ENCODE measurements at places on chromosomes 6 and 20. TPM values are rescaled to one million over a fixed set of nuclear protein-coding genes. Genes with fewer than 3 reads are reported as not detected.

Gene LHFPL5
- total RNA-seq: not detected

Gene VGLL2
- total RNA-seq: not detected

Gene SNPH
- 7.1 TPM for total RNA-seq

Gene ZNF512B
- 10.8 TPM for total RNA-seq

Gene C20orf202
- total RNA-seq: not detected

Gene MYH7B
- total RNA-seq: 0.04 TPM

Gene FOXP4
- 30.3 TPM for total RNA-seq

- DNase-seq: no peak
Measured at GRCh38 chr20:37490663-37491350, 30.2 kb upstream of the NNAT start.

- no peak for DNase-seq
Measured at GRCh38 chr20:17710379-17711266, 10.9 kb downstream of the BANF2 start.

DNA sequence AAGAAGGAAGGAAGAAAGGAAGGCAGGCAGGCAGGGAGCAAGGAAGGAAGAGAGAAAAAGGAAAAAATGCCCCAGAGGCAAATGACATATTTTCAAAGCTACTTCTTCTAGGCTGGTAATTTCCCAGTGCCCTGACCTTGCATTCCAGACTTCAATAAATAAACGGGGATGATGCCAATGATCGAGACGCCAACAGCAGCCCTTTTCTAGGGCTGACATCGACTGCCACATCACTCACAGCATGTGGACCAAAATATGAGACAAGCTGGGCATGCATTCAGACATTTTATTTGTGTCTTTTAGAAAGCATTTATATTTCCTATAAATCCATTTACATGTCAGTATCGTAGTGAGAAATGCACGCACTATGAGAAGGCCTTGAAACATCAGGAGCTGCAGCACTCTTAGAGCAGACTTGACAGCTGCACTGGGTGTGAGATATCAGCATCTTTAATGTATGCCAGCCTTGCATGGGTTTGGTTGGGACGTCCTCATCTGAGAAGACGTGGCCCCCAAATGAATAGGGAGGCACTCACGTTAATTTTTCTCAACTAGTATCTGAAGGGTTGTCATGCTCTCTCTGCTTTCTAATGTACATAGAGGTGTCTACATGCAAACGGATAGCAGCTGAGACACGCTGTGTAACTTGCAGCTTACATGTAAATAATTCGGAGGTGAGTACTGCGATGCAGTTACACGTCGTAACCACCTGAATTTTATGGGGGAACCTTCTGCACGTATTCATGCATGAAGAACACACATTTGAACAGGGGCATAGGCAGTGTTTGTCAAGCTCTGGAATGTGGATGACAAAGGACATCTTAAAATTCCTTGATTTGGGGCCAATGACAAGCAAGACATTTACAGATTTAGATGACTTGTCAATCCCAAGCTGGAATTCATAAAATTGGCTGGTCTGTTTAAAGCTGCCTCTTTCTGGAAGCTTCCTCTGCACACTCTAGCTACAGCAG lies 149.1 kb upstream of the AGPAT4 start:
- DNase-seq: no peak

DNA sequence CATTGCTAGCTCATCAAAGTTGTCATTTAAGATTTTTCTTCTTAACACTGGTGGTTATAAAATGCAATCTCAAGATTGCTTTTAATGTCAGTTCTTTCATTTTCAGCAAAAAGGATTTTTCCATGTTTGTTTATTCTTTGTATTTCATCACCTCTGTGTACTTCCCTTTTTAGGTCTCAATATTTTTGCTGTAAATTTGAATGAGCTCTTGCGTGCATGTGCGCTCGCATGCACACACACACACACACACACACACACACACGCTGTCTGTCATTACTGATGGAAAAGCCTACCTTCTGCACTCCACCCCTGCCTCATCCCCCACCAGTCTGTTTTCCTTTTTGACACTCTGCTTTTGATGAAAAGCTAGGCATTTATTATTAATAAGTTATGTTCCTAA lies 85.3 kb upstream of the FYN start:
- DNase-seq: no peak

GRCh38 chr6:106249658-106250057 lies 75.9 kb downstream of the ATG5 start:
- DNase-seq: no peak

DNA sequence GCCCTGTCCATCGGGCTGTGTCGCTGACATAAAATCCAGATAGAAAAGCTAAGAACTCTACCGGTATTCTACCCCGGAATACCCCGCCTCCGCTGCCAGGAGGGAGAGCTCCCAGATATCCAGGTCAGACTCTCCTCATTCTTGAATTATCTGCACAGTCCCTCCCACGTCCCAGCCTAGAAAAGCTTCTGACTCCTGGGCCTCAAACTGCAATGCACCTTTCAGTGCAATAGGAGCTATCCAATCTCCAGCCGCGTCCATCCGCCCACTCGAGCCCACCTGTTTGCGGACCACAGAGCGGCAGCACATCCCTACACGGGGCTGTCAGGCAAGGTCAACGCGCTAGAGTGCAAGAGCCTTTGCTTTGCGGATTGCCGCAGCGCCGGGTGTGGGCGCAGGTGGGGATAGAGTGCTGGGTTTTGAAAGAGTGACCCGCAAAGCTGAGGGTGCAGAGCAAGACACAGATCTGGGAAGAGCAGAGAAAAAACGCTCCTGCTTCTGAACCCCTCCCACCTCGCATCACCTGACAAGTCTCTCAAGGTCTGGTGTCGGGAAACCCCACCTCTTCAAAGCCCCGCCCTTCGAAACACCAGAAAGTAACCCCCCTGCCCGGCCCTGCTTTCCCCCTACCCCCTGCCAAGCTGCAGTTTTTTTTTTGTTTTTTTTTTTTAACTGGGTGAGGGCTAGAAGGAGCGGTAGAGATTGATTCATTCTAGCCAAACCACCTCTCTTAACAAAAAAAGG lies 1.3 kb downstream of the TAPBP start:
- no peak for DNase-seq

DNA sequence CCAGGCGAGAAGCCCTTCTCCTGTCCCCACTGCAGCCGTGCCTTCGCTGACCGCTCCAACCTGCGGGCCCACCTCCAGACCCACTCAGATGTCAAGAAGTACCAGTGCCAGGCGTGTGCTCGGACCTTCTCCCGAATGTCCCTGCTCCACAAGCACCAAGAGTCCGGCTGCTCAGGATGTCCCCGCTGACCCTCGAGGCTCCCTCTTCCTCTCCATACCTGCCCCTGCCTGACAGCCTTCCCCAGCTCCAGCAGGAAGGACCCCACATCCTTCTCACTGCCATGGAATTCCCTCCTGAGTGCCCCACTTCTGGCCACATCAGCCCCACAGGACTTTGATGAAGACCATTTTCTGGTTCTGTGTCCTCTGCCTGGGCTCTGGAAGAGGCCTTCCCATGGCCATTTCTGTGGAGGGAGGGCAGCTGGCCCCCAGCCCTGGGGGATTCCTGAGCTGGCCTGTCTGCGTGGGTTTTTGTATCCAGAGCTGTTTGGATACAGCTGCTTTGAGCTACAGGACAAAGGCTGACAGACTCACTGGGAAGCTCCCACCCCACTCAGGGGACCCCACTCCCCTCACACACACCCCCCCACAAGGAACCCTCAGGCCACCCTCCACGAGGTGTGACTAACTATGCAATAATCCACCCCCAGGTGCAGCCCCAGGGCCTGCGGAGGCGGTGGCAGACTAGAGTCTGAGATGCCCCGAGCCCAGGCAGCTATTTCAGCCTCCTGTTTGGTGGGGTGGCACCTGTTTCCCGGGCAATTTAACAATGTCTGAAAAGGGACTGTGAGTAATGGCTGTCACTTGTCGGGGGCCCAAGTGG lies 5.3 kb downstream of the SNAI1 start:
- no peak for DNase-seq

DNA sequence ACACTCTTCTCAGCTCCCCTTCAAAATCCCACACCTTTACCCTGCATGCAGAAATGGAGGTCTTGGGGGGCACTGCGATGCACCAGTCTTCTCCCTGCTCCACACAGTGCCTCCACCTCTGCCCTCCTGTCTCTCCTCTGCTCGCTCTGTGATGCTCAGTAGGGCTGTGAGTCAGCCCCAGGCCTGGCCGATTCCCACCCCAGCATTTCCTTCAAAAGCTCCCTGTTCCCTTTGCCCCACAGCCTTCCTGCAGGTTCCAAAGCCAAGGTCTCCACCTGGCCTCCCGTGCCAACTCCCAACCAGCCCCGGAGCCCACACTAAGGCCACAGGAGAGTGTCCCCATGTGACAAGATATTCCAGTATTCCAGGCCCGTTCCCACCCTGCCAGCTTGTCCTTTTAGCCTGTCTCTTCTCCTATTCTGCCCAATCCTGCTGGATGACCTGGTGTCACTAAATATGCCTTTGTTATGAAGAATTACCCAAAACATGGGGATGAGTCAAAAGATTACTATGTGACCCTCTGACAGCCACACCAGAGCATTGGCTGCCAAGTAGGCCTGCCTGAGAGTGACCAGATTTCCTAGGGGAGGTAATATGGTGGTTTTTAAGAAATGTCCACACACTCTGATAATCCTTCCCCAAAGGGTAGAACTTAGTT lies 118.9 kb upstream of the NXT1 start:
- DNase-seq: no peak

DNA sequence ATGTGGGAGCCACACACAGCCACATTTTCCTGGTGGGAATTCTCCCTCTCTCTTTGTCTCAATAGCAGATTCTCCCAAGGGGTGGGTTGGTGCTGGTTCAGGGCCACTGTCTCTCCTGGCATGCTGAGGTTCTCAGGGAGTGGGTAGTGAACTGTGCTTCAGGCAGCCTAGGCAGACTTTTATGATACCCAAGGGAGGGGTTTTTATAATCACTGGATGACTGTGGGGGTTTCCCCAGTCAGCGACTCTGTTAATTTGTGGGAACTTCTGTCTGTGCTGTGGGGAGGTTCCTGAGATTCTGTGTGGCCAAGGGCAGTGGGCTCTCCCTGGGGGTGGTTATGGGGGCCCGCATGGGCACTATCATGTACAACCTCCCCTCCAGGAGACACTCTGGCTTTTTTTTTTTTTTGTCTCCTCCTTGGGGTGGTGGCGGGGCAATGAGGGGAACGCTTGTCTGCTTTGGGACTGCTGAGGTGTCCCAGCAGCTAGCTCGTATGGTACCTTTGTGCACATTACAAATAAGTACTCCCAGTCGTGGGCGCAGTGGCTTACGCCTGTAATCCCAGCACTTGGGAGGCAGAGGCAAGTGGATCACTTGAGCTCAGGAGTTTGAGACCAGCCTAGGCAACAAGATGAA lies 10.0 kb downstream of the PTK7 start:
- no peak for DNase-seq

DNA sequence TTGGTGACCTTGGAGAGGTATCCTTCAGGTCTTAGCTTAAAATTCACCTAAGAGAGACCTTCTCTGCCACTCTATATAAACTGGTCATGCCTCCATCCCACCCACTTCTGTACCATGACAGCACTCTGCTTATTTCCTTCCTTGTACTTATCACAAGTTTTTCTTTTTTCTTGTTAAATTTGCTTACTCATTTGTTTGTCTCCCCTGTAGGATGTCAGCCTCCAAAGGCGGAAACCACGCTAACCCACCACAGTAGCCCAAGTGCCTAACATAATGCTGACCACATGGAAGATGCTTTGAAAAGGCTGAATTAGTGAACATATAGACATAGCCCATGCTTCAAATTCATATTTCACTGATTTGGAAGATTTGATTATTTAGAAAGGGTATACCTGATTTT lies 5.4 kb downstream of the BMP6 start:
- no peak for DNase-seq
